ENCODE measurements at places on chromosomes 1 and 21. TPM values are rescaled to one million over a fixed set of nuclear protein-coding genes. Genes with fewer than 3 reads are reported as not detected.

DNA sequence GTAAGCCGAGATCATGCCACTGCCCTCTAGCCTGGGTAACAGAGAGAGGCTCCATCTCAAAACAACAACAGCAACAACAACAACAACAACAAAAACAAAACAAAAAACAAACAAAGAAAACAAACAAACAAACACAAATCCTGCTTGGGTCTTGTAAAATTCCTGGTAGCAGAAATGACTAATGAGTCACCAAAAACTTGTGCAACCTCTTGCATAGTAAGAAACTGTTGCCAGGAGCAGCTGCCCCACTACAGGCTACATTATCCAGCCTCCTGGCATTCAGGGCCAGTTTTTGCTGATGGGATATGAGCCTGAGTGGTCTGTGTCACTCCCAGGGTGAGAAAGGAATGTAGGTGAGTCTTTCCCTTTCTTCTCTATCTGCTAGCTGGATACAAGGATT, 245.4 kb downstream of the TNR start:
- DNase-seq, result no peak

GRCh38 chr1:33822396-33822795, 41.5 kb upstream of the HMGB4 start:
- DNase-seq, result no peak

DNA sequence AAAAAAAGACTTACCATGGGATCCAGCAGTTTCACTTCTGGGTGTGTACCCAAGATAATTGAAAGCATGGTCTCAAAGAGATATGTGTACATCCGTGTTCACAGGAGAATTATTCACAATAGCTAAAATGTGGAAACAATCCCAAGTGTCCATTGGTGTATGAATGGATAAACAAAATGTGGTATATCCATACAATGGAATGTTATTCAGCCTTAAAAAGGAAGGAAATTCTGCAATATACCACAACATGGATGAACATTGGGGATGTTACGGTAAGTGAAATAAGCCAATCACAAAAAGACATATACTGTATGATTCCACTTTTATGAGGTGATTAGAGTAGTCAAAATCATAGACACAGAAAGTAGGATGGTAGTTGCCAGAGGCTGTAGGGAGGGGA, 7.0 kb upstream of the TUT4 start:
- no peak for DNase-seq

- peak; percentile 43 for DNase-seq
Observed at GRCh38 chr1:17696417-17697301, 58.5 kb upstream of the ACTL8 start.

GRCh38 chr1:160226623-160227022, 21.4 kb downstream of the PEA15 start:
- DNase-seq, result no peak

GRCh38 chr1:13749543-13750341, 49.8 kb downstream of the PRDM2 start:
- peak; percentile 47 for DNase-seq

DNA sequence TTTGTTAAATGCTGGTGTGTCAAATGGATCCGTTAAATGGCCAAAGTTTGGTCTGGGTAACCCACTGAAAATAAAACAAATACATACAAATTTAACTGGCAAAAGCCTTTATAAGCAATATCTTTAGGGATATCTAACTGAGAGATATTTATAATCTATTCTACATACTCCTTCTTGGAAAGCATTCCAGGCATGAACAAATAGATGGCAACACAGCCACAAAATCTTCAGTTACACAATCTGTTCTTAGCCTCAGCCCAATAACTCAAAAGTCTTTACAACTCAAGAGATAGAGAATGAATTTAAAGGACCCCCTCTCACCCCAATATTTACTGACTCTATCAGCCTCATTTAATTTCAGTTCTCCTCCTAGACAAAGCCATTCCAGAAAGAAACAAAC, 58.7 kb downstream of the NRDC start:
- no peak for DNase-seq

DNA sequence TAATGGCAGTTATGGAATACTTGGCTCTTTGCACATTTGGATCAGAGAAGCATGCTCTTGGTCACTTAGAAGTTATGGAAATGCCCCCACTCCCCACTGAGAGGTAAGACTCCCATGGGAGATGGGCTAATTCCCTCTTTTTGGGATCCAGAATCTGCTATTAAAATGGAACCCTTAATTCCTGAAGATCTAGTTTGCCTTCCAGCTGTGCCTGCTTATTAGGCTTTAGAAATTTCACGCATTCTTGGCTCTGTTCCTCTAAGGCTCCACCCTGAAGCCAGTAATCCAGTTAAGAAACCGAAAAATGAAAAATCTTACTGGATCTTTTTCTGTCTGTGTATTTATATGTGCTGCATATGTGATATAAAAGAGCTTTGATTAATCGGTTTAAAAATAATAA, 76.7 kb downstream of the USH2A start:
- no peak for DNase-seq

GRCh38 chr1:93692983-93693591, 11.4 kb upstream of the BCAR3 start:
- peak; percentile 77 for DNase-seq

DNA sequence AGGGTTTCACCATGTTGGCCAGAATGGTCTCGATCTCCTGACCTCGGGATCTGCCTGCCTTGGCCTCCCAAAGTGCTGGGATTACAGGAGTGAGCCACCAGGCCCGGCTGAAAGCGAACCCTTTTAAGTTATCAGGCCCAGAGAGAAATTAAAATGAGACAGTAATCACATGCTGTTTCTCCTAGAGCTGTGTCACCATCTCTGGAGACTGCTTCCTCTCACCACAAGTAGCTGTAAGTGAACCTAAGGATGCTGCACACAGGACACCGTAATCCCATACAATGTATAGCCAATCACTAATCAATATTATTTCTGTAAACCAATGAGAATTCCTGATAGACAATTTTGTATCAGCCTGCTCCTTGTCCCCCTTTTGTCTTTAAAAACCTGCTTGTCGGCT, 5.7 kb upstream of the CSTB start:
- DNase-seq, result no peak

- no peak for DNase-seq
Observed at GRCh38 chr1:45230537-45230936, 24.1 kb upstream of the ZSWIM5 start.

DNA sequence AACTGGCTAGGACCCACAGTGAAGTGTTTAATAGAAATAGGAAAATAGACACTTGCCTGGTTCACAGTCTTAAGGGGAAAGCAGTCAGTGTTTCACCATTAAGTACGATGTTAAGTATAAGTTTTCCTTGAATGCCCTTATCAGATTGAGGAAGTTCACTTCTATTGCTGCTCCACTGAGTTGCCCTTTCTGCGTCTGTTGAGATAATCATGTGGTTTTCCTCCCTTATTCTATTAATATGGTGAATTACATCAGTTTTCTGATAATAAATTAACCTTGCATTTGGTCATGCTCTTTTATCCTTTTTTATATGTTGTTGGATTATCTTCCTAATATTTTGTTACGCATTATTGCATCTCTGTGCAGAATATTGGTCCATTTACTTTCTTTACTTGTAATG, 21.4 kb downstream of the UTS2 start:
- peak; percentile 6 for DNase-seq

DNA sequence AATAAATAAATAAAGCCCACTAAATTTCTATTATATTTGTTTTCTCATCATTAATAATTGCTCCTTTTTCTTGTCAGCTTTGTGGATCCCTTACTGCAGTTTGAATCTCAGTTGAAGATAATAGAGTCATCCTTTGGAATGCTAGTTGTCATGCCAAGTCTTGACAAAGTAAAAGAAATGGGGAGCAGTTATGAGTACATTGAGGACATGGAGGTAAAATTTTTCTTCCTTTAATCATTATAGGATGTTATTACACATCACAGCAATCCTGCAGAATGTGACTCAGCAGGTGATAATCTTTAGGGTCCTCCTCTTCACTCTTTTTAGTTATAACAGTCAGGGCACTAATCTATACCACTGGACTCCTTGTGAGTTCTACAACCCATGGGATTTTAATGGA, 24.1 kb downstream of the MROH9 start:
- DNase-seq, result no peak

- no peak for DNase-seq
Observed at GRCh38 chr1:242033447-242033846, 34.5 kb upstream of the MAP1LC3C start.

GRCh38 chr1:53580009-53580400, 120.8 kb downstream of the DMRTB1 start:
- DNase-seq, result no peak

GRCh38 chr1:8249838-8250237, 68.1 kb upstream of the SLC45A1 start:
- no peak for DNase-seq

DNA sequence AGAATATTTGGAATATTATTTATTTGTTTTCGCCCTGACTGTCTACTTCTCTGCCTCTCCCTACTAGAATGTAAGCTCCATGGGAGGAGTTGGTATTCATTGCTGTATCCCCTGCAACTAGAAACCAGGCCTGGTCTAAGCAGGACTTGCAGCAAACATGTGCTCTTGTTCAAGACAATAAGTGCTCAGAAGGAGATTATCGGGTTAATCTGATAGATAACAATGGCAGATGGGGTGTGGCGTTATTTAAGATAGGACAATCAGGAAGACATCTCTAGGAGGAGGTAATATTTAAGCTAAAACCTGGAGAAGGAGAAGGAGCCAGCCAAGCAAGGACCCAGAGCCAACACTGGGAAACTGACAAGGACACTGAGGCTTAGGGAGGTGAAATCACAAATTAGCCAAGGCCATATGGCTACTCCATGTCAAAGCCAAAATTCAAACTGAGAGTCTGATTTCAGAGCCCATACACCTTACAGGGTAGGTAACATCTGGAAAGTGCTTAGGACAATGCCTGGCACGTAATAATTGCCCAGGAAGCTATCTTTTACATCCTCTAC, 41.5 kb downstream of the STYXL2 start:
- no peak for DNase-seq

DNA sequence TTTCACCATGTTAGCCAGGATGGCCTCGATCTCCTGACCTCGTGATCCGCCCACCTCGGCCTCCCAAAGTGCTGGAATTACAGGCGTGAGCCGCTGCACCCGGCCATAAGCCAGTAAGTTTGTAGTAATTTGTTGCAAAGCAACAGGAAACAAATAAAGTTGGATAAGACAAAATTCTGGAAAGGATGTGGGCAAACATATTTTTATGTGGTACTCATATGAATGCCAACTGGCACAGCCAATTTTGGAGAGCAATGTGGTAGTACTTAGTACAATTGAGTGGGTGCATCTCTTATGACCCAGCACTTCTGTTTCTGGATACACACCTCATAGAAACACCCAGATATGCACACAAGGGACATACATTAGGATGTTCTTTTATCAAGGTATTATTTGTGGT, 8.4 kb upstream of the IL12RB2 start:
- DNase-seq, result no peak

DNA sequence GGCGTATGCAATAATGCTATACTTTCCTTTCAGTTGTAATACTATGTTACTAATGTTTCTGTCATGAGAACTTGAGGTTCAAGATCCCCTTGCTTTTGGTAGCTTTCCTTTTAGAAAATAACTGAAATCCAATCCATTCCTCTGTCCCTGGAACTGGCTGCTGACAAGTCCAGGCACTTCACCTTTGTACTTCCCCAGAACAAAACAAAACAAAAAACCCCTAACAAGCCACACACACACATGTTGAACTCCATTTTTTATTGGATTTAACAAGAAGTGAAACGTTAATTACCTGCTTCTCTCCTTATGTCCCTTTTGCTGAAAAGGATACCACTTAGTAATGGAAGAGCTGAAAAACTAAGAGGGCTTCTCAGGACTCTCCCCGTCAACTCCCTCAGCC, 26.1 kb upstream of the SDC3 start:
- DNase-seq, result no peak

DNA sequence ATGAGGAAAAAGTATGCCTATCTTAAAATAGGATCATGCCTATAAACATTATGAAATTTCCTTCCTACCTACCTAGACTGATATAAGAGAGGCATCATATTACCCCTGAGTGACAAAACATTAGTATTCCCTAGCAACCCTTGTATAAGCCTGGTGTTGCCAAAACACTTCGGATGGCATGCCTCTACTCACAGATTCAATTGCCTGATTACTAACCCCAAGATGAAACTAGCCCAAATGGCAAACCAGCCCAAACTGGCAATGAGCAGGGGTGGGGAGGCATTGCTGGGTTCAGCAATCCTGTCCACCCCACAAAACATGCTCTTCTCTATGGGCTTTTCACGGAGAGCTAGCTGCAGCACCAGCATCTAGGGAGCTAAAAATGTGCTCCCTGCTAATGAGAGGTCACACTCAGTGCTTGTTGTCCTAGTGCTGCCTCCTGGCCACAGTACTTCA, 13.9 kb downstream of the PALMD start:
- peak; percentile 91 for DNase-seq

GRCh38 chr1:109158433-109158832, 44.5 kb downstream of the ELAPOR1 start:
- no peak for DNase-seq

GRCh38 chr1:185008838-185009237, 34.5 kb upstream of the NIBAN1 start:
- DNase-seq, result no peak

GRCh38 chr1:152313970-152314369, 11.1 kb downstream of the FLG start:
- no peak for DNase-seq

DNA sequence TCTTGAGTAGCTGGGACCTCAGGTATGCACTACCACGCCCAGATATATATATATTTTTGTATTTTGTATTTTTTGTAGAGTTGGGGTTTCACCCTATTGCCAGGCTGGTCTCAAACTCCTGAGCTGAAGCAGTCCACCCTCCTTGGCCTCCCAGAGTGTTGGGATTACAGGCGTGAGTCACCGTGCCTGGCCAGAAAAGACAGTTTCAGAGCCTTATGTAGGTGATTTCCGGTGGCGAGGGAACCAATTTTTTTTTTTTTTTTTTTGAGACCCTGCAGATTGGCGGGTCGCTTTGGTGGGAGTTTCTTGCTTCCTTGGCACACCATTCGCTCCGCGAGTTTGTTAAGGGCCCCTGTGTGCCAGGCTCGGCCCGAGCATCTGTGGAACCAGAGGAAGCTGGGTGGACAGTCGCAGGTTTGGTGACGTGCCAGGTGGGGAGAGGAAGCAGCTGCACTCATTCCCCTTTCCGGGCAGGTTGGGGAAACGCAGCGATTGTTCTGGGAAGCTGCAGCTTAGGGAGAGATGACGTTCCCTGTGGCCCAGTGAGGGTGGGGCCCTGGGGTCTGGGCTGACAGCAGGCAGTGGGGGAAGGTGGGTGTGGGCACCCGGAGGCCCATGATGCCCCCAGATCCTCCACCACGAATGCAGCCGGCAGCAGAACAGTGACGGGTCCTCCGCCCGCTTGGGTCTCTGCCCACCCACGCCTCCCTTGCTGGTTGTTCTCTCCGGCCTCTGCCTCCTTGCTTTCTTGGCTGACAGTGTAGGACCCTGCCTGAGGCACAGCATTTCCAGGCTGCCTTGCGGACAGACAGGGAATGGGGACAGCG, 25.1 kb downstream of the SPSB1 start:
- DNase-seq, result peak; percentile 83

The TRIM17 gene
- not detected for total RNA-seq

The SLAMF9 gene
- not detected for total RNA-seq

The AGT gene
- not detected for total RNA-seq

The LCE1B gene
- not detected for total RNA-seq

The DHCR24 gene
- 229 TPM for total RNA-seq

The ATP1A2 gene
- total RNA-seq, result not detected

The LORICRIN gene
- total RNA-seq, result not detected

The SLC9C2 gene
- total RNA-seq, result not detected

The KRTAP12-2 gene
- not detected for total RNA-seq

All from endothelial cell of umbilical vein (primary cell).